Activated CD8-positive, alpha-beta memory T cell treated with anti-CD3 and anti-CD28 coated beads for 24 hours (primary cell): ENCODE measurements at places on chromosomes 12 and 14.

GRCh38 chr12:117438809-117439208 is 77.4 kb upstream of the NOS1 start:
- no peak for DNase-seq

DNA sequence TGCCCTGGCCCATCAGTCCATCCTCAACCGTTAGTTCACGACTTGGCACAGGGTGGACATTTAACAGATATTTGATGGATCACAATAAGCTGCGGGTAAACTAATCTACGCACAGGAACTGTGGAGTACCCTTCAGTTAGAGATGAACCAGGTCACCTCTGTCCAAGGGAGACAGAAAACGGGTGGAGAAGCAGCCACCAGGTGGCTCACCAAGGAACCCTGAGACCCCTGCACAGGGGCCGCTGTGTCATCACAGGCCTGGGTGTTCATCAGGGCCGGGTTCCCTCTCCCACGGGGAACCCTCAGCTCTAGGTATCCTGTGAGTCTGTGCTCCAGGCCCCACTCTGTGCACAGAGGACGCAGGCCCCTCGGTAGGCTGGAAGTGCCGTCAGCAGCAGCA is 122.2 kb downstream of the PIWIL1 start:
- DNase-seq, result no peak

- DNase-seq, result no peak
Measured at GRCh38 chr14:53783256-53783655, 173.4 kb downstream of the BMP4 start.

- DNase-seq, result no peak
Measured at GRCh38 chr12:116549993-116550392, 9.2 kb upstream of the MAP1LC3B2 start.

DNA sequence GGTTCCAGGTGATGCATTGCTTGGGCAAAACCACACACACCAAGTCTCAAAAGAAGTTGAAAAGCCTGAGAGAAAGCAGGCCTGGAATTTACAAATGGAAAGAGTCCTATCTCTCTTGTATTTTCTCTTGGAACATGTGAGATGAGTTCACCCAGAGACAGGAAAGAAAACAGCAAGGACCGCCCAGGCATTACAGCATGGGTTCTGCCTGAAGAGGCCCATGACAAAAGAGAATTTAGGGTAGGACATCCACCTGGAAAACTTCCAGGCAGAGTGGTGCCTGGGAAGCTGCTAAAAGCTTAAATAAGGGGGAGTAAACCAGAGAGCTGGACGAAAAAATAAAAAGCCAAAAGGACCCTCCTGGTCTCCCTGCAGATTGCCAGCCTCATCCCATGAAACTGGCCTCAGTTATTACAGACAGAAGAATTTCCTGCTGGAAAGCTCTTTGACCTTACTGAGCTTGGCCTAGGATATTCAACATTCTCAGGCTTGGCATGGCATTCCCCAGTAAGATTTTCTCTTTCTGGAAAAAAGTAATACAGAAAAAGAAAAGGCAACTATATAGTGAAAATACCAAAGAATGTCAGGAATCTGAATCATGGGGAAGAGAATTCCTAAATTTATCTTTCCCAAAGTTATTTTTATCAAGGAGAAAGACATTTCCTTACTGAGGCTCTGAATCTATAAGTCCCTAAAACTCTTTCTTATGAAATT is 121.3 kb upstream of the NUDT4 start:
- no peak for DNase-seq

DNA sequence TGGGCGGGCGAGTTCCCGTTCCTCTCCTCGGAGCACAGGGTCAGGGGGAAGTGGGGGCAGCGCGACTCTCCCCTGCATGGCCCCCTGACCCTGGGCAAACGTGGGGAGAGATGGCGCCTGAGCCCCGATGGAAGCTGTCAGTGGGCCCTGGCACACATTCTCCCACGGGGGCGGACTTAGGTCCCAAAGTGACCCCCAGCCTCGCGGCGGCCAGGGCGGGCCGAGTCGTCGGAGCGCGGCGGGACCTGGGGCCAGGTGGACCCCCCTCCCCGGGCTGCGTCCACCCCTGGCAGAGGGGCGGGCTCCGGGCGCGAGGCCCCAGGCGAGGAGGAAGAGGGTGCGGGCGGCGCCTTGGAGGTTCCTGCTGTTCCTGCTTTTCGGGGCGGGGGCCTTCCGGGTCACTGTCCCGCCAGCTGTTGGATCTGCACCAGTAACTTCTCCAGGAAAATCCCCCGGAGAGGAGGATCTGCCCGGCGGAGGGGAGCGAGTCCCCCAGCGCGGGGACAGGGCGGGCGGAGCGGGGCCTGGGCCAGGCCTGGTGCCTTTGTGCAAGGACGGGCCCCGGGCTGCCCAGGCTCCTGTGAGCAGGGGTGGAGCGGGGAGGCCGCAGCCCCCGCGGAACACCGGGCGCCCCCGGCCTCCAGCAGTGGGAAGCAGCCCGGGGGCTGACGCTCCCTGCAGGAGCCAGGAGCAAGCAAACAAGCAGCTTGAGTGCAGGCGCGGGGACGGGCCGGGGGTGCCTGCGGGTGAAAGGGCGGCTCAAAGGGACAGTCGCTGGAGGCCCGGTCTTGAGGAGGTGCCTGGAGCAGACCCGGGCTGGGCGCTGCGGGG is 15.3 kb downstream of the TNFAIP2 start:
- no peak for DNase-seq

GRCh38 chr12:131222329-131223139 is 268.8 kb downstream of the ADGRD1 start:
- no peak for DNase-seq

DNA sequence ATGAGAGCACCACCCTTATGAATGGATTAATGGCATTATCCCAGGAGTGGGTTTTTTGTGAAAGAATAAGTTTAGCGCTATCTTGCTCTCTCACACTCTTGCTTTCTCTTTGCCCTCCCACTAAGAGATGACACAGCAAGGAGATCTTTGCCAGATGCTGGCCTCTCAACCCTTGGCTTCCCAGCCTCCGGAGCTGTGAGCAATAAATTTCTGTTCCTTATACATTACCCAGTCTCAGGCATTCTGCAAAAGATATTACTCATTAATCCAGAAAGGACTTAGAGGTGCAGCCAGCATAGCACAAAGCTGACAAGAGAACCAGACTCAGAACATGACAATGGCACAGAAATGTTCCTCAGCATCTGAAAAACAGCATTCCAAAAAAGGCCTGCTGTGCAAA is 190.6 kb downstream of the ITPR2 start:
- no peak for DNase-seq

GRCh38 chr12:112602150-112602549 is 183.4 kb downstream of the PTPN11 start:
- no peak for DNase-seq

DNA sequence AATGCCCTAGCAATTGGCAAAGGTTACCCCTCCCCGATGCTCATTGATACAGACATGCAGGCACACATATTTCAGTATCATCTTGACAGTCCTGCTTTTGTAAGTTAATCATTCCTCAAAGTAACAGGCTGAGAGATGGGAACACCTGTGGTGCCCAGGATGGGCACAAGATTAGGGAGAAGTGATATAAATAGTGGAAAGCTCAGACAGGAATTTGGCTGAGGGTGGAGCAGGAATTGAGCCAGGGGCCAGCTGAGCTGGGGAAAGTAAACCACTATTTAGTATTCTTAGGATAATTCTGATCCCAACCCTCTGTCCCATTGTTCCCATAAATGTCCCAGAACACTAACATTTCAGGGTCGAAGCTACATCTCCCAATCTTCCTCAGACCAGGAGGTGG is 38.3 kb downstream of the DAO start:
- DNase-seq, result no peak

DNA sequence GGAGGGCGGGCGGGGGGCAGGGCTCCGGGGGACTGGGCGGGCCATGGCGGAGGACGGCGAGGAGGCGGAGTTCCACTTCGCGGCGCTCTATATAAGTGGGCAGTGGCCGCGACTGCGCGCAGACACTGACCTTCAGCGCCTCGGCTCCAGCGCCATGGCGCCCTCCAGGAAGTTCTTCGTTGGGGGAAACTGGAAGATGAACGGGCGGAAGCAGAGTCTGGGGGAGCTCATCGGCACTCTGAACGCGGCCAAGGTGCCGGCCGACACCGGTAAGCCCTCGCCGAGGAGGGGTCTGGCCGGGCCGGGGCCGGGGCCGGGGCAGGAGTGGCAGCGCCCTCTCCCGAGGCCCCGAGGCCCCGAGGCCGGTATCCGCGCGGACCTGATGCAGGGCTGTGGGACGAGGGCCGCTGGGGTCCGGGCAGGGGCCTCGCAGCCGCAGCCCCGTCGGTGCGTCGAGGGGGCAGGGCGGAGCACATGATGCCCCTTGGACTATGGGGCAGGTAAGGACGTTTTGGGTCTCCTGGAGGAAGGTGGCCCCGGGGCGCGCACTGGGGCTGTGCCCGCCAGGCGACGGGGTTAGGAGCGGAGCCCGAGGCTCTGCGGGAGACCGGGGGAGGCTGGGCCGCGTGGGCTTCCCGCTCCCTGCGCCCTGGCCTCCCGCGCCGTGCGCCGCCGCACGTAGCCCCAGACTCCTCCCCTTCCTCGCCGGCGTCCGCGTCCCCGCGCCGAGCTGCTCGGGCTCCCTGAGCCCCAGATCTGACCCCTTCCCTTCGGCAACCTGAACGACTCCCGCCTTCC is at the start of gene TPI1:
TSS of gene TPI1 (plus strand) at position 119 of the 798 bp plus-strand sequence. CDS start at position 155, 36 bp downstream.
- peak; percentile 90 for DNase-seq

GRCh38 chr12:100169345-100169744 is 26.7 kb upstream of the BLTP3B start:
- DNase-seq, result no peak

DNA sequence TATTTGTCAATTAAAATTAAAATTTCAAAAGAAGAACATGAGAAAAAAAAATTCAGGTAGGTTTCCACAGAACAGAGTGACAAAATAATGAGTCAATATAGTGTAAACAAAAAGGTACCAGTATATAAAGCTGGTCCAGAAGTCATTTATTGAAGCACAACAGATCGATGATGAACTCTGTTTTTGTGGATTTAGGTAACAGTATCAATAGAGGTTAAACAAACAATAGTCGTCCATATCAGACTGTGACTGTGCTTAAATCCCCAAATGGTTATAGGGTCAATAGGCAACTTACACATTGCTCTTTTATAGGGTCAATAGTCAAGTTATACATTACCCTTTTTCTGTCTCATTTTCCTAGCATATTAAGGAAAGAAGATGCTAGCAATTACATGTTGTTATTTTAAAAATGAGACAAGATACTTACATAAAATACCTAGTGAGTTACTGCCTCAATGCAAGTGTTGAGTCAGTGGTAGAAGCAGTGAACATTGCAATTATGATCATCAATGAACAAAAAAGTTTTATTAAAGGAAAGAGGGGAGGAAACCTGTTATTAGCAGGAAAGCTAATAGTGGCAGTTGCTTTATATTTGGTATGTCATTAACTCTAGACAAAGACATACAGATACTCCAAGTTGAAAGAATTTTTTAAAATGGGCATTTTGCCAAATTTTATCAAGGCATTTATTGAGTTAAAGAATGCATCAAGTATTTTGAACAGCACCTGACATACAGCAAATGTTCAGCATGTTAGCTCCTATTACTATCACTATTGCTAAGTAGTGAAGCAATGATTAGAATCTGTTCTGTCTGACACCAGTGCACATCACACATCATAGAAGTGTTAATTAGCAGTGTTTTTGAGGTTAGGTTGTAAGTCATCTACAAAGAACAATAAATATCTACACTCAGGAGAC is 102.9 kb downstream of the CCER1 start:
- no peak for DNase-seq

- DNase-seq, result no peak
Measured at GRCh38 chr12:122851820-122852219, 16.6 kb downstream of the HIP1R start.

- DNase-seq, result no peak
Measured at GRCh38 chr12:52380271-52380694, 5.2 kb downstream of the KRT84 start.

GRCh38 chr12:18981732-18982131 is 147.8 kb upstream of the PLEKHA5 start:
- DNase-seq, result no peak

DNA sequence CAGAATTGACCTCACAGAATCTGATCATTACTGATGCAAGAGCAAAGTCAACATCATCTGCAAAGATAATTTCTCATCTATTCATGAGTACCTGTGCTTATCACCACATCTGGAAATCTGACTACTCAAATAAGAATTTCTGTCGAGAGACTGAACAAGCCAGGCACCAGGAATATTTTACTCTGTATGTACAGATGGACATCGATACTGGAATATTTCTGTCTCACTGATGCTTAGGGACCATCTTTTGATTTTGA is 105.2 kb downstream of the BICD1 start:
- no peak for DNase-seq

- no peak for DNase-seq
Measured at GRCh38 chr12:79406993-79407392, 283.8 kb downstream of the PAWR start.

DNA sequence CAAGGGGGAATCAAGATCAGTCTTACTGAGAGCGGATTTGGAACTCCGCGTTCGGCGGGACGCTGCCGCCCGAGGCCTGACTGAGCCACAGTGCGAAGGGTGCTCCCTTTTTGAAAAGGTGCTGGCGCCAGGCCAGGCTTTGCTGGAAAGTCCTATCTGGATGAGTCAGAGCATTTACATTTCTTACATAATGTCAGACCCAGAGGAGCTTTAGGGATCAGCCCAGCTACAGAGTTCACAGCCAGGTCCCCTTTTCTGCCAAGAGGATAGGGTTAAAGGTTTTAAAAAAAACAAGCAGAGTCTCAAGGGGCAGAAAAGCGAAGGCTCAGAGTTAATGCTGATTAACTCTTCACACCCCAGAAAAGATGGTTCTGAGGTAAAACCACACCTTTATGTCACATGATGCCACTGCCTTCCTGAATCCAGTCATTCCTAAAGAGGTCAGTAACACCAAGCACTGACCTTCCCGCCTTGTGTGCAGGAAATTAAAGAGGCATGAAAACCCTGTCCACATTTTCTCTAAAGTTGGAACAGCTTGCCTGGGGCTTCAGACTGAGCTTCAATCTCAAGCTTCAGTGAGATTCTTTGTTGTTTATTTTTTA is 11.7 kb upstream of the FBXL14 start:
- peak; percentile 86 for DNase-seq

DNA sequence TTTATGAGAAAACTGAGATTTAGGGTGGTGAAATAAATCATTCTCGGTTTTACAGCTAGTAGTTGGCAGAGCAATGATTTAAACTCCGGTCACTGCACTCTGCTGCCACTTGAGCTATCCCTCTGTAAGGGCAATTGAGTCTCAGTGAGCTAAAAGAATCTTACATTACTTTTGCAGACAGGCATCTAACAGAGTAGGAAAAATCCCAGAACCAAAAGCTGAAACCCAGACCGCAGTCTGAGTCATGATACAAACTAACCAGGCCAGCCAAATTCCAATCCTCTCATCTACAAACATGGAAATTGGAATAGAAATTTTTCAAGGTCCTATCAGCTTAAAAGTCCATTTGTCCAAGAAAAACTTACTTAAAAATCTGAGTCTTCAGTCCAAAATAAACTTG is 73.7 kb downstream of the ANKS1B start:
- DNase-seq, result no peak

GRCh38 chr12:4849115-4849541 is 60.6 kb upstream of the KCNA1 start:
- DNase-seq, result no peak

GRCh38 chr14:76936483-76936882 is 92.0 kb downstream of the IRF2BPL start:
- DNase-seq, result no peak
